Osteocyte (in vitro differentiated cells): ENCODE measurements at places on chromosomes 3 and 15. TPM values are rescaled to one million over a fixed set of nuclear protein-coding genes. Genes with fewer than 3 reads are reported as not detected.
A peak's percentile ranks its signal among the peaks of the same experiment; 100 is the strongest.

CACNA2D3 gene
- total RNA-seq, result 0.18 and 0.46 TPM in 2 replicates

IGDCC3 gene
- 0.16 and 0.48 TPM in 2 replicates for total RNA-seq

PATL2 gene
- 0.24 and 0.40 TPM in 2 replicates for total RNA-seq

NR2E3 gene
- not detected in 2 replicates for total RNA-seq

NUP210 gene
- total RNA-seq, result 1.4 and 1.5 TPM in 2 replicates

MKRN2 gene
- total RNA-seq, result 31.2 and 32.4 TPM in 2 replicates

SPRED1 gene
- total RNA-seq, result 33.7 and 40.9 TPM in 2 replicates

IQSEC1 gene
- 37.9 and 38.7 TPM in 2 replicates for total RNA-seq

SMCO1 gene
- total RNA-seq, result not detected in 2 replicates

DNA sequence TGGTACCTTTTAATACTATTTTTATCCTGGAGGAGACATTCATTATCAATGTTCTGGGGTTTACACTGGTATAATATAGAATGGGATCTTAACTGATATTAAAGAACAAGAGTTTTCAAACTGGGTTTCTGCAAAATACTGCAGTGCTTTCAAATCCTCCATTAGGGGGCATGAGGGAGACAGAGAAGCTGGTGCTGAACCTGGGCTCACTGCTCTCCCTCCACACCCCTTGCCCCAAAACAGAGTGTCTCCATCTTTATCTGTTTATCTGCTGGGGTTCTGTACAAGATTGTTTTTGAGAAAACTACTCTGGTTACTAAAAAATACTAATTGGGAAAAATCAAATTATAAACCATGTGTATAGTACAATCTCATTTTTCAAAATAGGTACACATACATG, 41.7 kb downstream of the CADPS start:
- H3K27me3 ChIP-seq, result no peaks in the 10 kb centered on the region
- H3K36me3 ChIP-seq, result no peaks in the 10 kb centered on the region
- no peaks in the 10 kb centered on the region for H3K4me1 ChIP-seq
- H3K4me3 ChIP-seq, result no peak overlapping the region
- no peak overlapping the region for H3K27ac ChIP-seq
- DNase-seq, result no peak

DNA sequence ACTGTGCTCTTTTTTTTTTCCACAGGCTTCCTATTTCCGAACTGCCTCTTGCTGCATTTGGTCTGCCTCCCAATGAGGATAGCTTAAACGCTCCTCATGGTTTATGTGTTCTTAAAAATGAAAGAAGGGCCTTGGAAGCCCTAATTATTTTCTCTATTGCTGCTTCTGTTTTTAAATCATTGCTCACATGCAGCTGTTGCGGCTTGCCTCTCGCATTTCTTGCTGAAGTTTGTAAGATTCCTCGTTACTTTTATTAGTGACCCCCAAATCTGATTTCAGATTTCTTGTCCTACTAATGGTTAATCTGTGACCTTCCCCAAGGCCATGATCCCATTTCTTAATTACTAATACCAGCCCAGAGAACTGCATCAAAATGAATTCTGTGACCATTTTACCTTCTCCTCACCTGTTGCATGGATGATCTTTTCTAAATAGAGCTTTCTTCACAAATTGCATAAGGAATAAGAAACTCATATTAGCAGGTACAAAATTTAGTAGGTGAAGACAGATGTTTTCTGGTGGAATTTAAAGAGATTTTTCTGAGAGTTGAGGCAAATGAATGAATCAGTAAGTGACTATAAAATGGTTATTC, 1.8 kb downstream of the UBE2E1 start:
- peaks cover 3% of the 10 kb centered on the region for H3K27me3 ChIP-seq
- H3K4me1 ChIP-seq, result peaks cover 51% of the 10 kb centered on the region
- H3K27ac ChIP-seq, result peak overlapping the region; percentile 91
- H3K36me3 ChIP-seq, result peaks cover 17% of the 10 kb centered on the region

DNA sequence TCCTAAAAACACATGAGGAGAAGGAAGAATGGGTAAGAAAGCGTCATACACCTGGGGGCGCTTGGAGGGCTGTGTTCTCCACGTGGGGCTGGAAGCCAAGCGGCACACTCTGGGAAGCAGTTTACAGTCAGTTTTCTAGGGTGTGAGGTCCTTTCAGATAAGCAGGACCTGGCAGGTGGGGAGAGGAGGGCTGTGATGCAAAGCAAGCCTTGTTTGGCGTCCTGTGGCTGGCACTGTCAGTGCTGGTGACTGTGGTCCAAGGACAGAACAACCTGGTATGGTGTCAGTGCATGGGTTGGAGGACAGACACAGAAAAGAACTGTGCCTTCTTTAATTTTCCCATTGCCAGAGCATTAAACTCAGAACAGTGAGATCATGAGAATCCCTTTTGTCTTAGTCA, 260.7 kb upstream of the NR2E3 start:
- H3K4me3 ChIP-seq, result no peak overlapping the region
- peaks cover 11% of the 10 kb centered on the region for H3K4me1 ChIP-seq
- H3K27me3 ChIP-seq, result peaks cover 50% of the 10 kb centered on the region
- no peaks in the 10 kb centered on the region for H3K36me3 ChIP-seq

- peaks cover 18% of the 10 kb centered on the region for H3K4me1 ChIP-seq
- no peak overlapping the region for H3K27ac ChIP-seq
- H3K27me3 ChIP-seq, result no peaks in the 10 kb centered on the region
These were observed 297.8 kb downstream of the SATB1 start for GRCh38 chr3:18127174-18127858.

- H3K36me3 ChIP-seq, result peaks cover 7% of the 10 kb centered on the region
- DNase-seq, result no peak
- no peak overlapping the region for H3K4me3 ChIP-seq
- H3K27ac ChIP-seq, result peak overlapping the region; percentile 72
- H3K27me3 ChIP-seq, result no peaks in the 10 kb centered on the region
These were observed 103.5 kb downstream of the LPP start for GRCh38 chr3:188257384-188258026.

DNA sequence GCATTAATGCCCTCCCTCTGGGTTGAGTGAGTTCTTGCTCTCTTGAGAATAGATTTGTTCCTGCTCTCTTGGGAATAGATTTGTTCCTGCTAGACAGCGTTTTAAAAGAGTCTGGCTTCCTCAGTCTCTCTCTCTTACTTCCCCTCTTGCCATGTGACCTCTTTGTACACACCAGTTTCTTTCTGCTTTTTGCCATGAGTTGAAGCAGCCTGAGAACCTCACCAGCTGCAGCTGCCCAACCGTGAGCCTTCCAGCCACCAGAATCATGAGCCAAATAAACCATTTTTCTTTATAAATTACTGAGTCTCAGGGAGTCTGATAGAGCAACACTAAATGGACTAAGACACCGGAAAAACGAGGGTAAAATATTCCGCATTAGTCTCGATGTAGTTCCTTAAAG, 253.6 kb downstream of the CNTN6 start:
- DNase-seq, result no peak
- no peak overlapping the region for H3K27ac ChIP-seq
- H3K27me3 ChIP-seq, result no peaks in the 10 kb centered on the region
- H3K4me1 ChIP-seq, result no peaks in the 10 kb centered on the region

DNA sequence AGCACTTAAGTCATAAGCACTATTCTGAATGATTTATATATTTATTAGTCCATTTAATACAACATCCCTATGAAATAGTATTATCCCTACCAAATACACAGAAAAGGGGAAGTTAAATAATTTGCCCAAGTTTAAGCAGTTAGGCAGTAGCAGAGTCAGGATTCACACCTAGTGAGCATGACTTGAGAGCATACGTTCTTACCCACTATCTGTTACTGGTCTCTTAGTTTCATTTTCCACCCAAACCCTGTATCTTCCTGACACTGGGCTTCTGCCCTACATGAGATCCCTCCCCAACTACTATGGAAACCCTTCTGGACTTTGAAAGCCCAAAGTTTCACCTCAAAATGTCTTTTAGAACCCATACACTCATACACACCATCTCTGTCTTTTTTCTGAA, 4.4 kb upstream of the ATOSA start:
- H3K4me3 ChIP-seq, result no peak overlapping the region
- H3K27ac ChIP-seq, result no peak overlapping the region
- H3K27me3 ChIP-seq, result peaks cover 46% of the 10 kb centered on the region
- H3K36me3 ChIP-seq, result no peaks in the 10 kb centered on the region
- H3K4me1 ChIP-seq, result peaks cover 6% of the 10 kb centered on the region

DNA sequence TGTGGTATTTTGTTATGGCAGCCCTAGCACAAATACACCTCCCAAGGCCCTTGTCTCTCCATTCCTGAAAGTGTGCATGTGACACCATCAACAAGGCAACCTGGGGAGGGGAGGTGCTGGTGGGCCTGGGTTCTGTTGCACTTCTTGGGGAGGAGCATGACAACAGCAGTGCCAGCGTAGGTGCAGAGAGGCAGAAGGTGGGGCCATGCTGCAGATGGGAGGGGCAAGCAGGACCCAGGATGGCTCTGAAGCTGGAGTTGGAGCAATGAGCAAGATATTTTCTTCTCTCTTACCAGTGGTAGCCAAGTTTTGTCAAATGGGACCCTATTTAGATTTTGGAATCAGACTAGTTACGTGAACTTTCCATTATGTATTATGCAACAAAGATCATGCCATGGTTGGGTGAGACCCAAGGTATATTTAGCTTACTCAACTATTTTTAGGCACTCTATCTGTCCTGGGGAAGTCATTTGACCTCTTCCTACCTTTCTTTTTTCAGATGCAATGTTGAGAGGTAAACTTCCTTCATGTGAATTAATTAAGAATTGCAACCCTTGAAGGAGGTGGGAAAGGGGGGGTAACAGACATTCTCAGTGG, 3.4 kb downstream of the FYCO1 start:
- H3K4me1 ChIP-seq, result peaks cover 18% of the 10 kb centered on the region
- no peaks in the 10 kb centered on the region for H3K36me3 ChIP-seq
- H3K4me3 ChIP-seq, result no peak overlapping the region
- no peak overlapping the region for H3K27ac ChIP-seq
- H3K27me3 ChIP-seq, result no peaks in the 10 kb centered on the region

GRCh38 chr15:36811903-36812302, 232.5 kb downstream of the CDIN1 start:
- peaks cover 2% of the 10 kb centered on the region for H3K4me1 ChIP-seq
- no peaks in the 10 kb centered on the region for H3K27me3 ChIP-seq
- H3K36me3 ChIP-seq, result peaks cover 9% of the 10 kb centered on the region
- DNase-seq, result no peak

DNA sequence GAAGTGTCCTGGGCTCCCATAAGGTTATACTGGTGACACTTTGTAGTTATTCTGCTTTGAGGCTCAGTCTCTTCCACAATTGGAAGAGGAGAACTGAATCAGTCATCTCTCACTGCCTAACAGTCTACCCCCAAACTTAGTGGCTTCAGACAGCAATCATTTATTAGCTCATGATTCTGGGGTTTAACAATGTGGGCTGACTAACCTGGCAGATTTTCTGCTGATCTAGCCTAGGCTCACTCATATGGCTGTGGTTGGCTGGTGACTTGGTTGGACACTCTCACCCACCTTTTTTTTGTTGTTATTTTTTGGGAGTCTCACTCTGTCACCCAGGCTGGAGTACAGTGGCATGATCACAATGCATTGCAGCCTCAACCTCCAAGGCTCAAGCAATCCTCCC, 7.1 kb downstream of the GPD1L start:
- peaks cover 16% of the 10 kb centered on the region for H3K4me1 ChIP-seq
- H3K36me3 ChIP-seq, result no peaks in the 10 kb centered on the region
- no peak overlapping the region for H3K4me3 ChIP-seq
- no peaks in the 10 kb centered on the region for H3K27me3 ChIP-seq
- H3K27ac ChIP-seq, result no peak overlapping the region
- DNase-seq, result no peak

- peaks cover 60% of the 10 kb centered on the region for H3K27me3 ChIP-seq
- H3K27ac ChIP-seq, result no peak overlapping the region
- H3K4me1 ChIP-seq, result peaks cover 10% of the 10 kb centered on the region
- DNase-seq, result no peak
- no peaks in the 10 kb centered on the region for H3K36me3 ChIP-seq
These were observed 142.8 kb downstream of the POLR2M start for GRCh38 chr15:57849317-57849716.

DNA sequence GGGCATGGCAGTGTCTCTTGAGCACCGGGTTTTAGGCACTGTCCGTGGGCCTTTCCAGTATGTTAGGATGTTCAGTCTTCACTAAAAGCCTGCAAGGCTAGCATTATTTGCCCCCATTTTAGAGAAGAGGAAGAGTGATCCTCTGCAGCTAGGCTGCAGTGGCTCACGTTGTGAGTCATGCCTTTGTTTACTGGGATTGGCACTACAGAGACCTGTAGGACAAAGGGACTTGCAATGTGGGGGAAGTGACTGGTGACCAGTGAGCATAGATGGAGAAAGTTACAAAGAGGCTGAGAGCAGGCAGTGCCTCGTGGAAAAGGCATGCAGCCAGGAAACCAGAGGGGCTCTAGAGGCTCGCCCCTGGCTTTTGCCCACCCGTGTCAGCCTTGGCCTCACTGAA, 26.8 kb upstream of the CPNE9 start:
- peaks cover 68% of the 10 kb centered on the region for H3K36me3 ChIP-seq
- H3K27me3 ChIP-seq, result no peaks in the 10 kb centered on the region
- no peak for DNase-seq

- H3K27me3 ChIP-seq, result no peaks in the 10 kb centered on the region
- no peaks in the 10 kb centered on the region for H3K4me1 ChIP-seq
These were observed 63.7 kb downstream of the WHAMM start for GRCh38 chr15:82873000-82873680.

DNA sequence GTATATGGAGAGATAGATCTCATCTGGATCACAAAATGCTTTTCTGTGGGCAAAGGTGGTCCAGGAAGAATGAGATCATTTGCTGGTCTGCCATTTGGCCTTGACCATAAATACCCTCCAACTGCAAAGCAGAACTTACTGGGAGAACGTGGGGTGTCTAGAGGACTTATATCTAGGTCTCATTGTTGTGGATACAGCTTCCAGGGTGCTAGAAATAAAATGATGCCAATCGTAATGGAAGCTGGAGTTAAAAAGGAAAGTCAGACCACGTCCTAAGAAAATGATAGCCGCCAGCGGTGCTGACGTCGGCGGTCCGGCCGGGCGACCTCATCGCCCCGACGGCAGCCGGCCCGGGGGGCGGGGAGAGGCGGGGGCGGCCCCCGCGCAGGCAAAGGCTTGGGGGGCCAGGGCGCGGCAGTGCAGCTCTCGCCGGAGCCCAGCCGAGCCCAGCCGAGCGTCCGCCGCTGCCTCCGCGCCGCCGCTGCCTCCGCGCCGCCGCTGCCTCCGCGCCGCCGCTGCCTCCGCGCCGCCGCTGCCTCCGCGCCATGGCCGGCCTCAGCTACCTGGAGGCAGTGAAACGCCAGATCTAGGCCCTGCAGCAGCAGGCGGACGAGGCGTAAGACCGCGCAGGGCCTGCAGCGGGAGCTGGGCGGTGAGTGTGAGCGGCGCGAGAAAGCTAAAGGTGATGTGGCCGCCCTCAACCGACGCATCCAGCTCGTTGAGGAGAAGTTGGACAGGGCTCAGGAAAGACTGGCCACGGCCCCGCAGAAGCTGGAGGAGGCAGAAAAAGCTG, 89.5 kb downstream of the EOMES start:
- DNase-seq, result no peak
- peak overlapping the region; percentile 79 for H3K4me3 ChIP-seq
- no peaks in the 10 kb centered on the region for H3K27me3 ChIP-seq
- no peaks in the 10 kb centered on the region for H3K36me3 ChIP-seq
